Kidney glomerular epithelial cell (primary cell): ENCODE measurements at places on chromosomes 7 and 10.

DNA sequence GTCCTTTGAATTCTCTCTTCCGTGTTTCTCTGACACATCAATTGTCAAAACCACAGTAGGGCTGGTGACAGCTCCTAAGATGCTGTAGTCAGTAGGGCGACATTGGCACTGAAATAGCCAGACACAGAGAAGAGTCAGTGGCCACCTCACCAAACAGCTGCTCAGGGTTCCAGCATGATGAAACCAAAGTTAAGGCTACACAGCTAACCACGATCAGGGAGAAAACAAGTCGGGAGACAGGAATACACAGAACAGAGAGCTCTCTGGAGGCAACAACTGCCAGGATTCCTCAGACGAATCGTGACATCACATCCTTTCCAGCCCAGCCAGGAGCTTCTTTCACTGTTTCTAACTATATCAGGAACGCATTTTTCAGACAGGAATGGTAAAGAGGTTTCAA, 922.2 kb downstream of the SORCS1 start:
- no peak for DNase-seq

DNA sequence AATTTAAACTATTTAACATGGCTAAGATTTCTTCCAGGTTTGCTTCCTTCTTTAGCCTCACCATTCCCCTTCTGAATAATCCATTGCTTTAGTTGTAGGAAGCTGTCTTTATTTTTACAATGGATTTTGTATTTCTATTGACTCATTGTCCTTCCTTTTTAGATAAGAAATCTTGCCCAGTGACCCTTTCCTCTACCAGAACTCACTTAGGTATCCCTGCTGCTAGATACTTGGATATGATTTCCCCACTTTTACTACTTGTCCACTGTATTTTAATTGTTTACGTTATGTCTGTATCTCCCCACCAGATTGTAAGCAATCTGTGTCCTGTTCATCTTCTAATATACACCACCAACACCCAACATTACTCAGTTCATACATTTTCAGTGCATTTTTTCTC, 47.7 kb upstream of the MDFIC start:
- no peak for DNase-seq

DNA sequence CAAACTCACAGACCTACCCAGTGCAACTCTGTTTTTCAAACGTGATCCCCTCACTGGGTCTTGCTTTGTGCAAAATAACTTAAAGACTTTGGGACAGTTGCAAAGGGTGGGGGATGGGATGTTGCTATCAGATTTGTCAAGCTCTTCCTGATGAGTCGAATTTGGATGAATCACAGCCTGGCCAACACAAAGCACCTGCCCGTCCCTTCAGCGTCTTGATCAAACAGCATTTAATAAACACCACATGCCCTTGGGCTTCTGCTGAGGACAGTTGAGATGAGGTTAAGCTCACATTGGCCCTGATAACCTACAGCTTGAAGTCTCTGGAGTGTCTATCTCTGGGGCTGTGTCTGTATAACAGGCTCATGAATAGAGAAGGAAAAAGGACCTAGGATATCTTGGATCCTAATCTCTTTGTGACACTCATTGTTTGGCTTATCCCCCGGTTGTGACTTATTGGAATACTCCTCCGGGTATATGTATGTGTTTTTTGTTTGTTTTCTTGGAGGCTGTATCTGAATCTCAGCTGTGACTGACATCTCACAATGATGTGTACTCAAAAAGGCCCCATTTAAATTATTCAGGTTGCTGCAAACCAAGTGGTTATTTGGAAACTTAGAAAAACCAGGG, 132.6 kb upstream of the NAMPT start:
- DNase-seq = peak; percentile 3

DNA sequence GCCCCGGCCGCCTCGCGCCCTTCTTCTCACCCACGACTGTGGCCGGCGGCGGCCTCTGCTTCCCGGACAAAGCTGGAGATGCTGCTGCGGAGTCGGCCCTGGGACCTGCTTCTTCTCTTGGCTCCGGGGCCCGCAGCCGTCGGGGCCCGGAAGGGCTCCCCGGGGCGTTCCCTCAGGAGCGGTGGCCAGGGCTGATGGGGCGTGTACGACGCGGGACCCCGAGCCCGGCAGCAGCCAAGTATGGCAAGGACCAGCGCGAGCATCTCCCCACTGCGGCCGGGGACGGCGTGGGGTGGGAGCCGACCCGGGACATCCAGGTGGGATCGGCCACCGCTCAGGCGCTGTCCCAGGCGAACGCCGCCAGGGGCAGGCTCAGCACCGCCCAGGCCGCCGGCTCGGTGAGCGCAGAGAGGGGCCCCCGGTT, 27.6 kb upstream of the BMS1 start:
- DNase-seq = no peak

DNA sequence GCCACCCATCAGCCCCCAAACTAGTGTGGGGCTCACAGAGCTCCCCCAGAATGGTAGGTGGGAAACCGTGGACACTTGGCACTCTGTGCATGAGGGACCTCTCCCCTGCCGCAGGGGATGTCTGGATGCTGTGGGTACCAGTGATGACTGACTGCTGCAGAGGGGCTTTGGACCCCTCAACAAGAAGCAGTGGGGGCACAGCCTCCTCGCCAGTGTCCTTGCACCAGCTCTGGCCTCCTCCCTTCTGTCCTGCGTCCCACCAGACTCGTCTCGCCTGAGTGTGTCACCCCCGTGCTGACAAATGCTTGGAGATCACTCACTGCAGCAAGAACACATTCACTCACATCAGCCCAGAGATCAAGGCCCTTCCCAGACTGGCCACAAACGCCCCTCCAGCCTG, 37.3 kb upstream of the R3HCC1L start:
- DNase-seq = no peak
